ENCODE measurements at places on chromosomes 12 and 14.

- DNase-seq: no peak
Observed at GRCh38 chr14:89350152-89350551, 66.9 kb downstream of the FOXN3 start.

DNA sequence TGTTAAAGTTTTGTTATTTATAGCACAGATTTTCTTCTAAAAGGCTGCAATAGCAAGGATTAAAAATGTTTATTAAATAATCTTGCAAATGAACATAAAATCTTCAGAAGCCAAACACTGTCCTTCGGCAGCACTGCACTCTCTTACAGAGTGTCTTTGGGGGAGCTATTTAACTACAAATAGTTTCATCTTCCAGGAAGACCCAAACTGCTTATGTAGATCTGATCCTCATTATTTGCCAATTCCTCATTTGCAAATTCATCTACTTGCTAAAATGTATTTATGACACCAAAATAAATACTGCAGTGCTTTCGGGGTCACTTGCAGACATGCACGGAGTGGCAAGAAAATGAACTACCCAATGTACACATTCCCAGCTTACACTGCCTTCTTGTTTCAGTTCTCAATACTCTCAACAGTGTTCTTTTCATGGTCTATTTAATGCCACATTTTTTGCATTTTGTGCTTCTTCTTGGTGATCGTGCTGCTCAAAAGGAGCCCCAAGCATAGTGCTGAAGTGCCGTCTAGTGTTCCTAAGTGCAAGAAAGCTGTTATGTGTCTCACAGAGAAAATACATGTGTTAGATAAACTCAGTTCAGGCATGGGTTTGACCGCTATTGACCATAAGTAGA is 128.1 kb downstream of the PRKD1 start:
- DNase-seq: peak; percentile 7

DNA sequence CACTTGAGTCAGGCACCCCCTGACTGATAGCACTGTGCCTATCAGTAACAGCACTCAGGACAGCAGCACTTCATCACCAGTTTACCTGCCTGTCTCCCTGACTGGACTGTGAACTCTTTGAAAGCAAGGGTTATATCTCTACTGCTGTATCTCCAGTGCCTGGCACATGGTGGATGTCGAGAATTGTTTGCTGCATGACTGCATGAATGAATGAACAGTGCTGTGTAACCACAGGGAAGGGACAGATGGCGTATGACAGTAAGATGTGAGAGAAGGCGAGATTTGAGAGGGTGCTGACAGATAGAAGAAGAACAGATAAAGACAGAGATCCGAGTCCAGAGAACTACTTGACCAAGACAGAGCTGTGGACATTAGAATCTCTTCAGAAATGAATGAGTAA is 29.7 kb downstream of the BRAP start:
- no peak for DNase-seq

DNA sequence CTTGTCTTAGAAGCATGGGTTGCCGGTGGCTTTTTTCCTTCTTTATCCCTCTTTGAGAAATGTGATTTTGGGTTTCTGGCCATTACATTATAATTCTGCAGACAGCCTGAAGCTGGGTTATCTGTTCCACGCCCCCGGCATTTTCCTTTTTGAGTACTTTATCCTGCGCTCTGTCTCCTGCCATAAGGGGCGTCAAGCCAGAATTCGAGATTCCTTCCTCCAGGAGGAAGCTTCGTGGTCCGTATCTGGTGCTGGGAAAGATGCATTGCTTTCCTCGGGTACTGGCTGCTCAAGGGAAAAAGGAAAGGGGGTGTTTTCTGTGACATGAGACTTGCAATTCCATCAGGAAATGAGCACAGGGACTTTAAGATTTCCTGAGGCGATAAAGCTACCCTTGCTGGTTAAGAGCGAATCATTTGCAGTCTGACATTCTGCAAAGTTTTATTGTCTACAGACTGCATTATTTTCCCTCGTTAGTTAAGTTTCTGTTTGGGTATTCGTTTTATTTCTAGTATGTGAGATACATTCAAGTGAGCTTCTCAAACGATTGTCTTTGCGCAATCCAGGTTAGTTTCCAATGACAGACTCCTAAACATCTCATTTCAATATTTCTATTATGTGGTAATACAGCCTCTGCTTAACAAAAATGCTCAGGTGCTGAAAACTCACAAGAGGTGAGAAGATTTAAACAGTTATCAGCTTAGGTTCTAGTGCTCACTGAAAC is 694 bp downstream of the AKAP5 start:
- DNase-seq: no peak

GRCh38 chr12:57027805-57028153 is 11.4 kb upstream of the TAC3 start:
- no peak for DNase-seq

- DNase-seq: no peak
Observed at GRCh38 chr12:14884458-14884878, 1.2 kb downstream of the MGP start.

DNA sequence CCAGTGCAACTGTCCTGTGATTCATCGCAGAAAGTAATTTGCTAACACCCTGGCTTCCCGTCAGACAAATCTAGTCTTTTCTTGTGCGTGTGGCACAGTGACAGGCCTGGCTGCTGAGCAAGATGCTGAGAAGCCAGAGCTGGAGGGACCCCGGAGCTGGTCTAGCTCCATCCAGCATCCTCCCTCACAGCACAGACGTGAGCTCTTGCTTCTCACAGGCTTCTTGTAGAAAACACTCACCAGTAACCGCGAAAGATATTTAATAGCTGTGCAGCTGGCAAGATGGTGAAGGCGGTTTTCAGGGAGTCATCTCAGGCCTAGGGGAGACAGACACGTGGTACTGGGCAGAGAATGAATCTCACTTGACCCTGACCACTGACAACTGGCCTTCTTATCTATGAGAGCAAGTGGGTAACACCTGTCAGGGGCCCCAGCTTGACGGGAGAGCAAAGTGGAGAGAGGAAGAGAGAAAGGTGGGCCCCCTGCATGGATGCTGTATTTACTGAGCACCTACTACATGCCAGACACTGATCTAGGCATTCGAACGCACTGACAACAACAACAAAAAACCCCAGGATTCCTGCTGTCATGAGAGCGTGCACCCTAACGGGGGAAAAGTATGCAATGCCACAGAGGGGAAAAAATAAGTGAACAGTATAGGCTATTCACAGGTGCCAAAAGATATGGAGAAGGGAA is 63.3 kb downstream of the CCDC88C start:
- no peak for DNase-seq

DNA sequence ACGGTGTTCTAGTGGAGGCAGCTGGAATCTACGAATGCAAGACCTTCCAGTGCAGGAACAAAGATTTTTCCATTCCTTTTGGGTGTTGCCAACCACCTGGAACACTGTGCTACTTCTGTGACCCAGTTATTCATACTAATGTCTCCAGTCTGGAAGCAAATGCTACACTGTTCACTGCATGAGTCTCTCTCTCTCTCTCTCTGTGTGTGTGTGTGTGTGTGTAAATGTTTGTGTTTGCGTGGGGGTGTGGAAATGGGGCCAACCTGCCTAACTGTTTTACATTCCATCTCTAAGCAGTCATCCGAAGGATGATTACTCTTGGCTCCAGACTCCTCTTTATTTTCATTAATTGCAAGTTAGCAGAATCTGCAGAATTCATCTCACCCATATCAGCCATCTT is 29.9 kb upstream of the YBX3 start:
- no peak for DNase-seq
